Body of pancreas (tissue), 4 donors: ENCODE measurements at places on chromosomes 3 and 15. TPM values are rescaled to one million over a fixed set of nuclear protein-coding genes. Genes with fewer than 3 reads are reported as not detected.

DNA sequence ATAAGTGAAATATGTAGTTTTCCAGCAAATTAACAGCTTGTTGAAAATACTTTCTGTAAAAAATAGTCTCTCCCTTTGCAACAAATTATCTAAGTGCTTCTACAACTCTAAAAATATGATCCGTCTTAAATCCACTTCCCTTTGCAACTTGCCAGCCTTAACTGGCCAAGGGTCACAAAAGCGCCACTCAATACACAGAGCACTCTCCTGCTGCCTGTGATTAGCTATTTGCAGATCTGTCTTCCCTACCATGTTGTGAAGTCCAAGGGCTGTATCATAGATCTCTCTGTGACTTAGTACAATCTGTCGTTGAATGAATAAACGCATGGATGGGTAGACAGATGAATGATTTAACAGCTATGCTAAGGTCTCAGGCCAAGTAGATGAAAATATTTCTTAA is 76.2 kb downstream of the ITGB5 start:
- no peak for DNase-seq

The REC114 gene
- total RNA-seq: not detected

The ECE2 gene
- total RNA-seq: 18.8 TPM

- no peak for DNase-seq
Observed at GRCh38 chr3:129180461-129180860, 3.2 kb downstream of the CNBP start.

- DNase-seq: no peak
Observed at GRCh38 chr3:121690777-121691405, 30.2 kb upstream of the HCLS1 start.

GRCh38 chr3:51792206-51792605 is 13.2 kb upstream of the IQCF6 start:
- no peak for DNase-seq

- DNase-seq: no peak
Observed at GRCh38 chr3:4543110-4543509, 50.0 kb downstream of the ITPR1 start.

The CCDC39 gene
- total RNA-seq: 0.66 TPM

DNA sequence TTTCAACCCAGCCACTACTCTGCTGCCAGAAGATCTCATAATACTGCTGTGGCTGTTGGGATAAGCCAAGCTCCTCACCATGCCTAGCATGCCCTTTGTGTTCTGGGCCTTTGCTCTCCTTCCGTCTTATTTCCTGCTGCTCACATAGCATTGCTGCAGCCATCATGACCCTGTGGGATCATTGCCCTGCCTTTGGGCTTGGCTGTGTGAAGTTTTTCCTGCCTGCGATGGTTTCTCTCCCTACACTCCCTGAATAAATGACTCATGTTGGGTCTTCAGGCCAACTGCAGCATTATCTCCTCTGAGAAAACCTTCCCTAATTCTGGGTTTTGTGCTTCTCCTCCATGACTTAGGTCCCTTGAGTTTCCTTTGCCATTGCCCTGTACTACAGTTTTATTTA is 20.8 kb upstream of the TRA2B start:
- DNase-seq: no peak

GRCh38 chr3:147589016-147589415 is 179.9 kb downstream of the ZIC1 start:
- DNase-seq: no peak

The UACA gene
- total RNA-seq: 22.4 TPM

- DNase-seq: no peak
Observed at GRCh38 chr3:4888913-4889846, 90.1 kb upstream of the BHLHE40 start.

DNA sequence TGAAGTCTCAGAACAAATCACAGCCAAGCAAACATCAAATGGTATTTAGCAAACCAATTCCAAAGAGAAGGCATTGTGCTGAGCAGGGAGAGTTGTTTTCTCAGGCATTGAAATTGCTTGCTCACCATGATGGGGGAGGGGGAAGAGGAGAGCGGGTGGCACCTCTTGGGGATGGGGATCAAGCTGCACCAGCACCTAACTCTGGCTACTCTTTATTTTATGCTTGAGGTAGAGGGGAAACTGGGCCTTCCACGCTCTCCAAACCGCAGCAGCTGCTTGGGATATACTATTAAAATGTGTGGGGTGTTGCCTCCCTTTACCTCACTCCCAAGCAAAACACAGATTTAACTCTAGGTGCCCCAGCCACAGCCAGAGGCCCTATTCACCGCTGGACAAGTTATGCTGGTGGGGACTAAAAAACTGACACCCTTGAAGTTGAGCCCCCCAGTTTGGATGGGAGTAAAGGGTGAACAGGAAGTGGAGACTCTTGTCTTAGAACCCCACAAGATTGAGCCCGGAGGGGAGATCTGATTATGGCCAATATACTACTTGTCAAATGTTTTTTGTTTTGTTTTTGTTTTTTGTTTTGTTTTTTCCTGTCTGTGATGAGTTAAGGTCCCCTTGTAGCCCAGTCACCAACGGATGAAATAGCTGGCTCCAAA is 5.0 kb upstream of the FOXB1 start:
- DNase-seq: no peak

The PEX5L gene
- total RNA-seq: 4.2 TPM

GRCh38 chr3:153852355-153852754 is 268.8 kb upstream of the ARHGEF26 start:
- DNase-seq: no peak

DNA sequence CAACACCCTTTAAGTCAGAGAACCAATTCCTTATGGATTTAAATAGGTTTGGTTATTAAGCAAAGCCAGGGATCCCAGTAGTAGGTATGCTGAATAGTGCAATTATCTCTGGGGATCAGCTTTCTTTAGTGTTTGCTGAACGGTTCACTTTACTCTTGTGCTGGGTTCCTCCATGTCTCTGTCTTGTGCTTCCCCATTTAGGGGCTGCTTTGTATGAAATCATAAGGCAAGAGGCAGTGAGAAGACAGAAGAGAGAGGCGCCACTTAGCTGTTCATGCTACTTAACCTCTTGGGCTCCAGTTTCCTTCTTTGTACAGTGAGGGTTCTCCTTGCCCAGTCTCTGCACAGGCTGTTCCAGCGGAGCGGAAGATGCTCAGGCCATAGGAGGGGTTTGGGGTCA is 3.5 kb downstream of the ST6GAL1 start:
- DNase-seq: no peak

The TRMT10C gene
- 9.9 TPM for total RNA-seq

The ZNF860 gene
- total RNA-seq: 1.0 TPM

DNA sequence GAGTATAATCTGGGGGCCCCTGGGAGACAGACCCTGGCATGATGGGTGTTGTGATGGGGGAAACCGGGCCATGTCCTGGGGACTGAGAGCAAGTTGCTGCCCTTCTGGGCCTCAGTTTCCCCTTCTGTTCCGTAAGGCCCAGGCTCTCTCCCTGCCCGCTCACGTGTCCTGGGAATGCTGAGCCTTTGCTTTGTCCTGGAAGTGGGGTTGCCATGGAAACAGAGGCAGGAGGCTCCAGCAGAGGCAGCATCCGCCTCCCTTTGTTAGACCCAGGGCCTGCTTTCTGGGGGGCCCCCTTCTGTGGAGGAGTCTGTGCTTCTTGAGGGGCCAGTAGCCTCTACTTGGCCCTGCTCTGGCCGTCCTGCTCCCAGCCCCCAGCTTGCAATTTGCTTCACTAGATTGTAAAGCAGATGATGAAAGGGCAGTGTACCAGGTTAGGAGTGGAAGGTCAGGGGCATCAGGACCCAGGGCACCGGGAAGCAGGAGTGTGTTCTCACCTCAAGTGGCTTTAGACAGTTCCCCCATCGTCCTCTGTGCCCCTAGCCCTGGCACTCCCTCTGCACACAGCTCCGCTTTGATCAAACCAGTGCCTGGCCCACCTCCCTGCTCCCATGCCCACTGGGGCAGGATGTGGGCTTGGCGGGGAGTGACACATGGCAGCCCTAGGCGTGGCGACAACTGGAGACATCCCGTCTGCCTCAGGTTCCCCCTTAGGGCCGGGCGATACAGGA is 105.6 kb downstream of the FBLN2 start:
- DNase-seq: no peak

GRCh38 chr15:74136540-74136813 is 6.1 kb downstream of the ISLR2 start:
- no peak for DNase-seq

GRCh38 chr3:197700095-197700494 is 36.6 kb downstream of the RUBCN start:
- no peak for DNase-seq

The UROC1 gene
- not detected for total RNA-seq

GRCh38 chr15:90306560-90306959 is 41.1 kb downstream of the NGRN start:
- DNase-seq: no peak

The RAB27A gene
- total RNA-seq: 9.6 TPM

- DNase-seq: no peak
Observed at GRCh38 chr3:72448858-72449257, 399.4 kb downstream of the SHQ1 start.

DNA sequence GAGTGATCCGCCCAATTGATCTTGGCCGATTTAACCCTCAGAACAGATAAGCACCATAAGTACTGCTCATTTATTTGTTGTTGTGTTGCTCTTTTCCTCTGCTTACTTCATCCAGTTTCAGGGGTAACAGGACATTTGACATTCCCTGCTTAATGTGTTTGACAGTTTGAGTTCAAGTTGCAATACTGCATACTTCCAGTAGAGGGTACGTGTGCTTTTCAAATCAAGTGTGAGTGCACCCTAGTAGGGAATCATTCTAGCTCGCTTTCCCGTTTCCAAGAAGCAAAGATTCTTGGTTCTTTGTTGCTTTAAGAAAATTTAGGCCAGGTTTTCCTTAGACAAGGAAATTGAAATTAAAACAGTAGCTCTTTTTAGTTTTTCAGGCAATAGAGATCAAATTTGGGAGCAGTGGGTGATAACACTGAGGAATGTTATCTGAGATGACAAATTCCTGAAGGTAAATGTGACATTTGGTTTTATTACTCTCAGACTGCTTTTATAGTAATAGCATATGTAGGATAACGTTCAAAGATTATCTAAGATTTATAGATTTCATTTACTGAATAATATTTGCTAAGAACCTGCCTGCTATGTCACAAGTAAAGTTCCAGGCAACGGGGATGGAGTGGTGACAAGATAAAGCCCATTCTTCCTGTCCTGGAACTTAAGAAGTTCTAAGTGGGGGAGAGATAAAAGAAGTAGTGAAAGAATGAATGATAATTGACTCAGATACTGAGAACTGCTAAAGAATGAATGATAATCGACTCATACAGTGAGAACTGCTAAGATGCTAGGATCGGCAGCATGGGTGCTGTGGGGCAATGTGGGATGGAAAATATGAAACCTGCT is 73.3 kb downstream of the SYNPR start:
- no peak for DNase-seq

DNA sequence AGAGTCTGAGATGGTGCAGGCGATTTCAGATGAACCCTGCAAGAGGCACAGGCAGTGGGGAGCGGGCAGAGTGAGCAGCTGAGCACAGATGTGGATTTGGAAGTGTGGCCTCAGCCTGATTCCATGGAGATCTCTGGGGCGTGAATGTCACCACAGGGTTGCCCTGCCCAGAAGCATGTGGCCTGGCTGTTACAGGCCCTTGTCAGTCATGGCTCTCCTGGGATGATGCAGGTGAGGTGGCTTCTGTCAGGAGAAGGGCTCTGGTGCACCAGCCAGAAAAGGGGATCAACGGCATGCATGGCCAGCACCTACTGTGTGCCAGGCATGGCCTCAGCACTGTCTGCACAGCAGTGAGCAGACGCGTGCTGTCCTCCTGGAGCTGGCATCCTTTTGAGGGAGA is 11.9 kb downstream of the HDAC11 start:
- no peak for DNase-seq

- DNase-seq: no peak
Observed at GRCh38 chr15:60935130-60935529, 294.0 kb downstream of the RORA start.

DNA sequence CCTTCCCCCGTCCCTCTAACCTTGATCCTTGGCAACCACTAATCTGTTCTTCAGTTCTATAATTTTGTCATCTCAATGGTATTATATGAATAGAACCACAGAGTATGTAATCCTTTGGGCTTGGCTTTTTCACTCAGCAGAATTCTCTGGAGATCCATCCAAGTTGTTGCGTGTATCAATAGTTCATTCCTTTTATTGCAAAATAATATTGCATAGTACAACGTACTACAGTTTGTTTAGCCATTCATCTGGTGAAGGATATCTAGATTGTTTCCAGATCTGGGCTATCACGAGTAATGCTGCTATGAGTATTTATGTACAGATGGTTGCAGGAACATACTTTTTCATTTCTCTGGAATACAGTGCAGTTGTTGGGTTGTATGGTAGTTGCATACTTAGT is 76.2 kb downstream of the PLXNA1 start:
- no peak for DNase-seq

The FMN1 gene
- total RNA-seq: 17.1 TPM

DNA sequence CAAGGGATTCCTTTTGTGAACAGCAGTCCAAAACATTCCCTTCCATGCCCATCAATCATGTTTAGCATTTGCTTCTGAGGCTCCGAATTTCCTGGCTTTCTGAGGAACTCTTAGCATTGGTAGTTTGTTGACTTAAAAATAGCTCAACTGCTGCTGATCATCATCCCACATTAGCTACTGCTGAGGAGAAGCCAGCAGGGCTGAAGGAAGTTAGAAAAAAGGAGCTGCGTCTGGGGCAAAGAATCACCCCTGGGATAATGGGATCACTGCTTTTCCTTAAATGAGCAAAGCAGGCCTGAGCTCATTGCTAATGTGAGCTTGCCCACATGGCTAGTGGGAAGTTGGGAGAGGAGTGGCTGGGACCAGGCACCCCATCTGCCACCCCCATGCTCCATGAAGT is 39.8 kb downstream of the CYP19A1 start:
- no peak for DNase-seq

DNA sequence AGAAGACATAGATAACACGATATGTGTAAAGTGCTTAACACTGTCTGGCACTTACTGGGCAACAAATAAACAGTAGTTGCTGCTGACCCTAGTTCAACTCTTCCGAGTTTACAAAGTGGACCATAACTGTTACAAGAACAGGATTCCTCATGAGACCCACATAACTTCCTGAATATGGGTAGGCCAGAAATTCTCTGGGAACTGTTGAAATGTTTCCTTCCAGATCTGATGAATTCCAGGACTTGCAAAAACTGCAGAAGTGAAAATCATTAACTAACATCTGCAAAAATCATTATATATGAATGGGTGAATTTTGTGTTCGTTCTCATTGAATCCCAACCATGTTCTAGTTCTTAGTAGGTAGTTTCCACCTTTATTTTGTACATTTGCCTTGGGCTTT is 181.7 kb upstream of the MME start:
- DNase-seq: no peak
